CD4-positive, alpha-beta T cell treated with Interleukin-10 for 1 hour (primary cell): ENCODE measurements at places on chromosomes 4 and X.
A peak's percentile ranks its signal among the peaks of the same experiment; 100 is the strongest.

- no peak for DNase-seq
Measured at GRCh38 chr4:40150932-40151331, 45.9 kb upstream of the RHOH start.

DNA sequence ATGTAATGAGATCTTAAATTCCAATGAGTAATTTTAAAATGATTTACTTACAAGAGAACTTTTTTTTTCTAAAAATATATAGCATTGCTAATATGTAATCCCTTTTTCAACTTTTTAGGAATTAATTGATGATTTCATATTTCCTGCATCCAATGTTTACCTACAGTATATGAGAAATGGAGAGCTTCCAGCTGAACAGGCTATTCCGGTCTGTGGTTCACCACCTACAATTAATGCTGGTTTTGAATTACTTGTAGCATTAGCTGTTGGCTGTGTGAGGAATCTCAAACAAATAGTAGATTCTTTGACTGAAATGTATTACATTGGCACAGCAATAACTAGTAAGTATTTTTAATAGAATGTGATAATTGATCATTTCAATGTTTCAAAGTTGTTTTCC lies 113.2 kb downstream of the USP9X start:
- DNase-seq, result no peak

DNA sequence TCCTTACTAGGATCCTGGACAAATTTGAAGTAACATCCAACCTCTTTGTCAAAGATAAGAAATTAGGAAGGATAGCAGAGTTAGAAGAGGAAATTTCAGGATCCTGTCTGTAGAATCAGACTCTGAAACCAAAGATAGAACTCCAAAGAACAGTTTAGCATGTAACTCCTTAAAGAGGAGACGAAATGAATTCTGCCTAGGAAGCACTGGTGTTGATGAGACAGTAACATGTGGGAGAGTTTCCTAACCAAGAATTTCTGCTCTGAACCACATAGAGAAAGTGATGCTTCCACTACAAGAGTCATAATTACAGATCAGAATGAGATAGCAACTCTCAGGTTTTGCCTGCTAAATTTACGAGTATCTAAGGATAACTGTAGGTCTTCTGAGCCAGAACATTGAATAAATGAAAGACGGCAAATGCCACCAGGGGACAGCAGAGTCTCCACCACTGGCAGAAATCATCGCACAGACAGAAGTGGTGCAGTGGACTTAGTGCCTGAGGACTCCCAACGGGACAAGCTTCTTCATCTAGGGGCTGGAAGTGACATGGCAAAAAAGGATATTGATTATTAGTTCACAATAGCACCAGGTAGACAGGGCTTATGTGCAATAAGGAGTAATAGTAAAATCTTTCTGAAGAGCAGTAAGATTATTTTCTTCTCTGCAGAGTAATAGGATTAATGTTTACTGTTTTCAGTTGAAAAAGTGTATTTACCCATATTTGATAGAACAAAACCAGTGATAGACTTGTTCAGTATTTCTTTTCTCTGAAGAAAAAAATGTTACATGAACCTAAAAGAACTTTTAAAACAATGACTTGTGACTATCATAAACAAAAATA lies 6.7 kb upstream of the PPID start:
- peak; percentile 66 for DNase-seq

- DNase-seq, result no peak
Measured at GRCh38 chr4:47373709-47374108, 89.8 kb downstream of the COMMD8 start.

DNA sequence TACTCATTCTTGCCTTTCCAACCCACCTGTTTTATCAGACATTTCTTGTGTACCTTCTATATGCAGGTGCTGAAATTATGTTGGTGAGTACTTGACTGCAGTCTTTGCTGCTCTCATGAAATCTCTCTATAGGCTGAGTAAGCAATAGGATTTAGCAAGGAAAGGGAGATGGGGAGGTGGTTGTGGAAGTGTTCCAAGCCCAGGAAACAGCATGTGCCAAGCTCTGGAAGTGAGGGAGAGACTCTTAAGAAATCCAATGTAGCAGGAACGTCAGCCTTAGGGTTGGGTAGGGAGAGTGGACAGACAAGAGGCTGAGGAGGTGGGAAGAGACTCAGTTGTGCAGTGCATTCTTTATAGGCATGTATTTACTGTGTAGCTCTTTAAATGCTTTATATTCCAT lies 5.6 kb downstream of the SEPTIN11 start:
- no peak for DNase-seq

DNA sequence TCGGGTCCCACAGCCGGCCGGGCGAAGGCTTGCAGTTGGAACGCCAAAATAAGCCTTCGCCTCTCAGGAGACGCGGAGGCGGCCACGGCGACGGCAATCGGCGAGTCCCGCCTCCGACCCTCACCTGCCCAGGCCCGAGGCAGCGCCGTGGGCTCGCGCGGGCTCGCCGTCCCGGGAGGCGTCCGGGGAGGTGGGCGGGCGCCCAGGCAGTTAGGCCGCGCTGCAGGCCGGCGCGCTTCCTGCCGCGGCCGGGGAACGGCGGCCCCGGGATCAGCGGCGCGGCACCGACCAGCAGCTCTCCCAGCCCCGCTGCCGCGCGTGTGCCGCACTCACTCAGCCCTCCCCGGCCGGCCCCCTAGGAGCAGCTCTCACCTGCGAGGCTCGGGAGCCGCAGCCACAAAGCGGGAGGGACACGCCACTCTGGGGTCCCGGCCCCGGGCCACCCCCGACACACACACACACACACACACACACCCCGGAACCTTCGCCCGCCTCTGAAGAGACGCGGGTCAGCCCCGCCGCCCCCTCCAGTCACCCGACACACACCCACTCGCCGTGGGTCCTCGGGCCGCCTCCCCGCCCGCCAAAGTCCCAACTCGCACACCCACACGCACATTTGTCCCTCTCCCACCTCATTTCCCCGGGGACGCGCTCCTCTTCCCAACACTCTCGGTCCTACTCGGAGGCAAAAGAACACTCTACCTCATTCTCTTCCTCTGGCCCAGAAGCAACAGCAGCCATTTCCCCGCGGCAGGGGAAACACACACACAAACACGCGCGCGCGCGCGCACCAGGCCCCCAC lies at the start of gene CNOT6L:
Gene CNOT6L (minus strand): TSS at position 767 of the 802 bp plus-strand sequence. CDS start 60 bp downstream, at position 707.
- DNase-seq, result peak; percentile 89

DNA sequence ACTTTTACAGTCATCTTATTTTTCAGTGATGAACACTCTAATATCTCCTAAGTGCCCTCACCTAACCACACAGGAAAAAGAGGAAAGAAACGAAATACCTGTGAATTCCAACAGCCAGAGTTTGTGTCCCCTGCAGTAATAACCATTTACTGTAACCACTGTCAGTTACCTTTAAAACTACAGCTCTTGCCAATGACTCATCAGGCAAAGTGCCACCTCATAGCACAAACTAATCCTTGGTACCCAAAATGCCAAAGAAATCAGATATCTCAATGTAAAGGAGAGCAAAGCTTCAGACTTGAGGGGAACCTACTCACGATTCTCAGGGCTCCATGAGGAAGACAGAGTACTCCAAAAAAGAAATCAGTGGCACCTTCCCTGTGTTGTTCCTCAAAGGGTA lies 146.5 kb downstream of the NDST3 start:
- DNase-seq, result no peak

- DNase-seq, result no peak
Measured at GRCh38 chr4:163666332-163666873, 171.9 kb downstream of the TMA16 start.

DNA sequence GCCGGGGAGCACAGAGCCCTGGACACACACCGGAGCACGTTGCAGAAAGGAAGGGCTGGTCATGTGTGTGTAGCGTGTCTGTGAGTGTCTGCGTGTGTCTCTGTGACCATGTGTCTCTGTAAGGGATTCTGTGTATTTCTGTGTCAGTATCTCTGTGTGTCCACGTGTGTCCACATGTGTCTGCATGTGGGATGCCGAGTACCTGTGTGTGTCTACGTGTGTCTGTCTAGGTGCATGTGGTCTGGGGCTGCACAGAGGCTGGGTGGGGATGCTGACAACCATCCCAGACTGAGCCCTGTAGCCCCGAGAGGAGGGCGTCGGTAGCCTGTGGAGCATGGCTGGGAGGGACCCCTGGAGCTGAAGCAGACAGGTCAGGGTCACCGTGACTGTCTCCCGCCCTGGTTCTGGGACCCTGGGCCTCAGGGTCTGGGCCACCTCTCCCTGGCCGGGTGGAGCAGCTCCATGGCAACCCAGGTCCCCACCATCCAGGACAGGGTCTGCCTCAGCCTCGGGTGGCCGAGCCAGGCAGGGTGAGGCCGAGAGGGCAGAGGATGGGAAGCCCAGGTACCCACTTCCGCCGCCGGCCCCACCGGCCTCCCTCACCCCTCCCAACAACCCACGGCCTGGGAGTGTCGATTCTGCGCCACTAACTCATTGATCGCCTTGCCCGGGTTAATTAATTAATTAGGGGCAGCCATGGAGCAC lies 122.7 kb downstream of the FAM53A start:
- no peak for DNase-seq

- DNase-seq, result peak; percentile 34
Measured at GRCh38 chr4:142474398-142475087, 371.6 kb downstream of the INPP4B start.

DNA sequence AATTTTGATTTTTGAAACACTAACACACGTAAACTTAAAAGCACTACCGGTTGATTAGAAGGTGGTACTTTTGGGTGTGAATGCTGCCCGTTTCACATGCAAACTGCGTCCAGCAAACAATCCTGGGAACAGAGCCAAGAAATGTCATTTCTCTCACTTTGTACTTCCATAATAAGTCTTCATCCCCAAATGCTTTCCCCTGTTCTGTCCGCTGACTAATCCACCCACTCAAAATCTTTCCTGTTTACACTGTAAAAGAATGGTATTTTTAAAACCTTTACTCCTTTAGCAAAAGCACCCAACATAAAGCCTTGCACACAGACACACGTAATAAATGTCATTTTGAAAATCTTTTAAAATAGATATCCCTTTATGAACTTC lies 39.1 kb upstream of the PDLIM5 start:
- no peak for DNase-seq

- DNase-seq, result no peak
Measured at GRCh38 chr4:145195167-145195952, 15.0 kb upstream of the OTUD4 start.

DNA sequence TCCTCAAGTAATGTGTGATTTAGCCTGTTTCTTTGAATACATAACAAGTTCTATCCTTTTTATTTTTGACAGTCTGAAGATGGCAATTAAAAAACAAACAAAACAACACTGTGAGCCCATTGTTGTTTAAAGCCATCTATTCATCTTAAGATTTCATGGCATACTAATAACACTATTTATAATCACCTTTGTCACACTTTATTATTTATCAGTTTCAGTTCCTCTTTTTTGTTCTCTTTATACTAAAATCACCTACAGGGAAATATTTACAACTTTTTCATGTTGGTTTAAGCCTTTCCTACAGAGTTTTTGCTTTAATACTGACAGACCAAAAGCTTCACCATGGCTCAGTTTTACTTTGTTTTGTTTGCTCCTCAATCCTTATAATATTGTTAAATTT lies 247.4 kb upstream of the CTSO start:
- DNase-seq, result no peak

- no peak for DNase-seq
Measured at GRCh38 chrX:69552512-69552911, 48.4 kb downstream of the NALF2 start.

DNA sequence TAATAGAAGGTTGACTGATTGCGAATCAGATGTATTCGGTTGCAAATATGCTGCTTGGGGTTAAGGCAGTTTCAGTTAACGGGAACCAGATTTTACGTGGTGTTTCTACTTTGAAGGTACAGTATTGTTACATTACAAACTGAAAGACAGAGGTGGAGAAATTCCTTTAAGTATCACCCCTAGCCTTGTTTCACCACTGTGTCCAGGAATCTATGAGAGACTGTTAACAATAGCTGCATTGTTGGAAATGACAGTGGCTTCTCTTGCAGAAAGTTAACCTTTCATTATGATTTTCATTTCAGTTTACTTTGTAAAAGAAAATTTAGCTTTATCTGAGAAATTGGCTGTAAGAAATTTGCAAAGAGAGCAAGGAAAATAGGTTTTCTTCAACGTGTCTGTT lies 2.6 kb downstream of the CDKL5 start:
- no peak for DNase-seq

GRCh38 chr4:4284827-4285618 lies 4.9 kb downstream of the LYAR start:
- DNase-seq, result no peak

DNA sequence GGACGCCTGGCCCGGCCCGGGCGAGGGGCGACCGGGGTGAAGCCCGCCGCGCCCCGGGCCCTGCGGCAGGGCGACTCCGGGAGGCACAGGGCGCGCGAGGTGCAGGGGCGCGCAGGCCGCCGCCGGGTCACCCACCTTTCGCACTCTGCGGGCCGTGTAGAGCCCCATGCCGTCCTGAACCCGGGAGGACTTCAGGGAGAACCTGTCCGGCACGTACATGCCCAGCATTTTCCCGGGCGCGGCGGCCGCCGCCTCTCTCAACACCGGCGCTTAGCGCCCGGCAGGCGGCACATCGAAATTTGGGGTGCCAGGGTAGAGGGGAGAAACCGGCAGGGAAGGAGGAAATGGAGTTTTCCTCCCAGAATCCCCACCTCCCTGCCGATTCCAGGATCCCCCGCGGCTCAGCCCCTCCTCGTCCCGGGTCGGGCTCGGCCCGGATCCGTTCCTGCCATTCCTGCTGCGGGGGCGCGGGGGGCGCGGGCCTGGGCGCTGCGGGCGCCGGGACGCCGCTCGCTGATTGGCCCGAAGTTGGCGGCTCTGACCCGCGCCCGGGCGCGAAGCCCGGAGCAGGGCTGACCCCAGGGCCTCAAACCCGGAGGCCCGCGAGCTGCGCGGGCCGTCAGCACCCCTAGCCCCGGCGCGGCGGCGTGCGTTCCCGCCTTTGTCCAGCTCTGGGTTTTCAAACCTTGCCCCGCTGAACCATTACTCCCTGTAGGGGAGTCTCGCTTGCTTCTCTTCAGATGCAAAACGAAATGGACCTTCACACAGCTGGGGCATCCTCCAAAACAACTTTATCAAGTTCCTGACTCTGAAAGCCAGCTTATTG lies at the start of gene PRDM5:
Gene PRDM5 (minus strand): TSS at position 346 of the 826 bp plus-strand sequence. CDS start 118 bp downstream, at position 228.
- peak; percentile 12 for DNase-seq

GRCh38 chr4:115260195-115260594 lies 146.8 kb upstream of the NDST4 start:
- DNase-seq, result no peak

GRCh38 chr4:79913581-79913980 lies 159.4 kb downstream of the ANTXR2 start:
- no peak for DNase-seq

DNA sequence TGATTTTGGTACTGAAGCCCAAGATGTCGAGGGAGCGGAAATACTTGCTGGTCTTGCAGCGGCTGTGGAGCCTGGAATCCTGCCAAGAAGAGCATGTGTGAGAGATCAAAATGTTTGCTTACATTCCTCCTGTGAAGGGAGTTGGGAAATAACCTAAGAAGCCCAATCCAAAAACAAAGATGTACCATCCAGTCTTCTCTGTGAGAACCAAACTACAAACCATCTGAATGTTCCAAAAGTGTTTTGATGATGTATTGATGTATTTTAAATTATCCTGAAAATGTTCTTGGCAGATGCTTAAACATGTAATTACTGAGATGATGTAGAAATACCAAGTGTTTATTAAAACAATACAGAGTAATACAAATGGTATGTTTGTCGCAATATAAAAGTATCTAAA lies 10.1 kb upstream of the ADH1A start:
- no peak for DNase-seq
